ENCODE measurements at places on chromosomes 6 and 20.
A peak's percentile ranks its signal among the peaks of the same experiment; 100 is the strongest.

DNA sequence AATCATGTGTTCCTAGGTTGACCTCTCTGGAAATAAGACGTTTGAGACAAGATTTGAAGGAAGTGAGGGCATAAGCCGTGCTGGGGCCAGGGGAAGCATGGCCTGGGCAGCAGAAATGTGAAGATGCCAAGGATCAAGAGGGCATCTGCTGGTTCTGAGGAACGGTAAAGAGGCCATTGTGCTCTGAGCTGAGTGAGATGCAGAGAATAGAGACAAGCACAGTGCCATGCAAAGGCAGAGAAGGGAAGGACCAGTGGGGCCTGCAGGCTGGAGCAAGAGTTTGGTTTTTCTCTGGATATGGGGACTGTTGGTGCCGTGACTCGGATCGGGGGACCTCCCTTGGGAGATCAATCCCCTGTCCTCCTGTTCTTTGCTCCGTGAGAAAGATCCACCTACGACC, 50.8 kb downstream of the SMPDL3A start:
- DNase-seq = no peak

- DNase-seq = peak; percentile 37
These were observed 27.1 kb downstream of the MRPL14 start for GRCh38 chr6:44100088-44100550.

DNA sequence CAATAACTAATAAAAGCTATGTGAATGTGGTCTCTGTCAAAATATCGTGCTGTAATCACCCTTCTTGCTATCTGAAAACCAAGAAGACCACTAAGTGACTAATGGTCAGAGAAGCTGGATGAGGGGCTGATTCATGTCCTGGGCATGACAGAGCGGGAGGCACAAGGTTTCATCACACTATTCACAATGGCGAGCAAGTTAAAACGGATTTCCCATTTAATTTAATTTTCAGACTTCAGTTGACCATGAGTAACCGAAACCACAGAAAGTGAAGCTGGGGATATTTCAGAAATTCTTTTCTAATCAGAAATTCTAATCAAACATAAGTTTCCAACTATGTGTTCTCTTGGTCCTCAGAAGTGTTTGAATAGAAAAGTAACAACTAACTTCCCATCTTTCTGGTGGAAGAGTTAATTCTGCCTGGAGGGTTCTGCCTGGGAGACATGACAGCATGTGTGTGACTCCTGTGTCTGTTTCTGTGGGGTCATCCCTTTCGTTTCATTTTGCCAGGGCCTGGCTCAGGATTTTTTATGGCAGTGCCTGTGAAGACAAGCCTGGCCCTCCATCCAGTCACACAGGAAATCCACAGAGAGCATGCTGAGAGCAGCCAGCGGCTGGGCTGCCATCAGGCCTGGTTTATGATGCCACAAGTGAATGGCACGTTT, 98.9 kb downstream of the FAM120B start:
- DNase-seq = peak; percentile 97

DNA sequence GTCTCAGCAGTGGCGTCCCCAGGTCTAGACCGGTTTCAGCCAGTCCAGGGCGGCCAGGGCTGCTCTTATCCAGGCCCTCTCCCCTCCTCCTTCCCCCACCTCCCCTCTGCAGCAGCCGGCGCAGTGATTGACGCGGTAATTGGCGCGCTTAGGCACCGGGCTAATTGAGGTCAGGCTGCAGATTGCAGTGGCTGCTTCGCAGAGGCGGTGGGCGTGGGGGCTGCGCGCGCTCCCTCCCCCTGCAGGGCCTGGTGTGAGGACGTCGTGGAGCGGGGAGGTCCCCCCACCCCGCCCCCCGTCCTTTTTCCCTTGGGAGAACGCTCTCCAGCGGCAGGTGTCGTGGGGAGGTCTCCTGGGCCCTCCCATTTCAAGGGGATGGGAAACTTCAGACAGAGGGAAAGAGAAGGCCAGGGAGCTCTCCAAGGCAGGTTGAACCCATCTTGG, 70.4 kb upstream of the BLCAP start:
- DNase-seq = no peak

GRCh38 chr6:170289951-170290295, 955 bp downstream of the DLL1 start:
- no peak for DNase-seq

- no peak for DNase-seq
These were observed 43.2 kb upstream of the CRISP1 start for GRCh38 chr6:49909563-49909962.
